ENCODE measurements at places on chromosomes 3 and 15. TPM values are rescaled to one million over a fixed set of nuclear protein-coding genes. Genes with fewer than 3 reads are reported as not detected.
A peak's percentile ranks its signal among the peaks of the same experiment; 100 is the strongest.

Gene CRABP1
- total RNA-seq: 20.5 TPM

Gene PLA2G4E
- total RNA-seq: not detected

- H3K36me3 ChIP-seq: no peaks in the 10 kb centered on the region
- H3K4me1 ChIP-seq: peaks cover 13% of the 10 kb centered on the region
- H3K4me3 ChIP-seq: no peak overlapping the region
- no peaks in the 10 kb centered on the region for H3K27me3 ChIP-seq
- no peak for DNase-seq
- H3K27ac ChIP-seq: peak overlapping the region; percentile 100
Observed at GRCh38 chr15:58770519-58770856, 614 bp upstream of the MINDY2 start.

Gene SYNPR
- 2.3 TPM for total RNA-seq

Gene PLS1
- 14.6 TPM for total RNA-seq

DNA sequence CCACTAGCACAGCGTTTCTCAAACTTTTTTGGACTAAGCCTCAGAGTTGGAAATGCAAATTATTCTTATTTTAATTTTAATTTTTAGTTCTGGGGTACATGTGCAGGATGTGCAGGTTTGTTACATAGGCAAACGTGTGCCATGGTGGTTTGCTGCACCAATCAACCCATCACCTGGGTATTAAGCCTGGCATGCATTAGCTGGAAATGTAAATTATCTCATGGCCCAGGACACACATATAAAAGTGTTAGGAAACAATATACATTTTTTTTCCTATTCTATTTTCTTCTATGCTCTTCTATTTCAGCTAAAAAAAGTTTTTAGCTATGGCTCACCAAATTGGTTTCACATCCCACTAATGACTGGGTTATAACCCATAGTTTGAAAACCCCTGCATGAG, 73.3 kb upstream of the LRIG1 start:
- no peak overlapping the region for H3K4me3 ChIP-seq
- H3K4me1 ChIP-seq: peaks cover 9% of the 10 kb centered on the region
- DNase-seq: no peak
- no peak overlapping the region for H3K27ac ChIP-seq
- no peaks in the 10 kb centered on the region for H3K36me3 ChIP-seq
- peaks cover 15% of the 10 kb centered on the region for H3K27me3 ChIP-seq

DNA sequence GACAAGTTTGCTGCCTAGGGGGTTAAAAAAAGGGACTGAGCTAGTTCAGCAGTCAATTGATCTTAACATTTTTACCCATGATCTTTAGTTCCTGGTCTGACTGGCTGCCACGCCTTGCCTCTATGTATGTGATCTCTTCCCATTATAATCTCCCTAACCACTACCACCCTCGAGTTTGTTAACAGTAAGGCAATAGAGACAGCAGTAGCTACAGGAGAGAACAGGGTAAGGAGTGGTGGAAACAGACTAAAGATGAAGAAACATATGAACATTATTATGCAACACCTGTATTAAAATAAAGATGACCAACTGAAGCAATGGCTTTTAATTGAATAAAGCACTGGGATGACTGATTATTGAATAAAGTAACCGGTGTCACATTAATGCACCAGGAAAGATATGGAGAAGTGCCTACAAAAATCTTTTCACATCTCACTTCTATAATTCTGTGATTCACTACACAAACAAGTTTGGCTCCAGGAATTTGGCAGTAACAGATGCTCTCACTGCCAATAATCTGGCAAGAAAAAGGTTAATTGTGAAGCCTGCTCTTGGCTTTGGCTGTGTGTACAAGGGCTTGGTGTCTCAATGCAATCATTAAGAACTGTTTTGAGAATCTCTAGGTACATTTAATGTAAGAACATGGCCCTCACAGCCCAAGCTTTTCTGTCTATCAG, 95.7 kb downstream of the HHLA2 start:
- no peak overlapping the region for H3K4me3 ChIP-seq
- H3K27ac ChIP-seq: no peak overlapping the region
- H3K27me3 ChIP-seq: peaks cover under 1% of the 10 kb centered on the region

Gene C2CD4B
- 2.9 TPM for total RNA-seq

Gene ABCF3
- total RNA-seq: 72.3 TPM

GRCh38 chr15:74653426-74654102, 37.9 kb downstream of the CLK3 start:
- peaks cover 25% of the 10 kb centered on the region for H3K36me3 ChIP-seq
- H3K27ac ChIP-seq: peak overlapping the region; percentile 98
- DNase-seq: no peak

Gene TMC3
- 0.10 TPM for total RNA-seq

DNA sequence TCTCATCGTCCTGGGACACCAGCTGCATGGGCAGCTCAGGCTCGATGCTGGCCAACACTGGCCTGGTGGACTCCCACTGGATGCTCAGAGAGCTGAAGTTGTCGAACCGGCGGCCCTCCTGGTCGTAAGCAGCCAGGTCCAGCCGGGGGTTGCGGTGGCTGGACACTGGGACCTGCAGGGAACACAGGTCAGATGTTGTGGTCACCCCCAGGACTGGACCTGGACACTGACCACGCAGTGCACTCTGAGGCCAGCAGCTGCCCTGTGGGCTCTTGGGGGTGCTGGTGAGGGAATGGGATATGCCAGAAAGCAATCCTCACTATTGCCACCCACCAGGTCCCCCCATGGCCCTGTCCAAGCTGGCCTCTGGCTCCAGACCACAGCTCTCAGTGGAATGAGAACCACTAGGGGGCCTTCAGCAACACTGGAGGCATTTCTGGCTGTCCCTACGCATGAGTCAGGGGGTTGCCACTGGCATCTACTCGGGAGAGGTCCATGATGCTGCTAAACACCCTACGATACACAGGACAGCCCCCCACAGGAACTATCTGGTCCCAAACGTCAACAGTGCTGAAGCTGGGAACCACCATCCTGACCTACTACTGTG, 66.1 kb downstream of the NUP210 start:
- no peak overlapping the region for H3K27ac ChIP-seq
- no peaks in the 10 kb centered on the region for H3K27me3 ChIP-seq
- peaks cover 8% of the 10 kb centered on the region for H3K36me3 ChIP-seq
- no peak for DNase-seq
- H3K4me3 ChIP-seq: no peak overlapping the region
- H3K4me1 ChIP-seq: peaks cover 3% of the 10 kb centered on the region

GRCh38 chr3:69999140-70000027, at the start of gene SAMMSON:
SAMMSON (plus strand) TSS chr3:69999733.
- no peaks in the 10 kb centered on the region for H3K36me3 ChIP-seq
- no peak within 1 kb of the TSS for H3K4me3 ChIP-seq
- H3K4me1 ChIP-seq: peaks cover 36% of the 10 kb centered on the region
- DNase-seq: no peak
- H3K27me3 ChIP-seq: no peaks in the 10 kb centered on the region
- H3K27ac ChIP-seq: no peak within 1 kb of the TSS

Gene GTF2E1
- total RNA-seq: 26.9 TPM

GRCh38 chr3:139541532-139542288, 2.2 kb upstream of the RBP1 start:
- peaks cover 48% of the 10 kb centered on the region for H3K4me1 ChIP-seq
- no peak for DNase-seq
- no peaks in the 10 kb centered on the region for H3K27me3 ChIP-seq
- H3K36me3 ChIP-seq: peaks cover 7% of the 10 kb centered on the region

Gene NCBP2
- 61.1 TPM for total RNA-seq

GRCh38 chr3:13113346-13114330, 40.4 kb upstream of the IQSEC1 start:
- DNase-seq: no peak
- peaks cover 3% of the 10 kb centered on the region for H3K27me3 ChIP-seq
- H3K36me3 ChIP-seq: no peaks in the 10 kb centered on the region
- H3K4me3 ChIP-seq: no peak overlapping the region

- H3K4me3 ChIP-seq: no peak overlapping the region
- no peak overlapping the region for H3K27ac ChIP-seq
- no peaks in the 10 kb centered on the region for H3K27me3 ChIP-seq
- DNase-seq: no peak
Observed at GRCh38 chr3:180808823-180809575, 103.5 kb upstream of the FXR1 start.

- H3K4me1 ChIP-seq: no peaks in the 10 kb centered on the region
- DNase-seq: no peak
- H3K27ac ChIP-seq: no peak overlapping the region
- H3K36me3 ChIP-seq: no peaks in the 10 kb centered on the region
- no peak overlapping the region for H3K4me3 ChIP-seq
Observed at GRCh38 chr3:567488-568185, 371.1 kb downstream of the CHL1 start.

- H3K27ac ChIP-seq: no peak overlapping the region
- H3K36me3 ChIP-seq: no peaks in the 10 kb centered on the region
- H3K4me3 ChIP-seq: no peak overlapping the region
- no peaks in the 10 kb centered on the region for H3K4me1 ChIP-seq
Observed at GRCh38 chr3:56291244-56291680, 177.0 kb downstream of the ERC2 start.

GRCh38 chr3:126931806-126932187, 51.1 kb upstream of the PLXNA1 start:
- no peak overlapping the region for H3K4me3 ChIP-seq
- peaks cover 41% of the 10 kb centered on the region for H3K27me3 ChIP-seq
- peaks cover 28% of the 10 kb centered on the region for H3K4me1 ChIP-seq
- no peak overlapping the region for H3K27ac ChIP-seq
- DNase-seq: no peak
- H3K36me3 ChIP-seq: no peaks in the 10 kb centered on the region

DNA sequence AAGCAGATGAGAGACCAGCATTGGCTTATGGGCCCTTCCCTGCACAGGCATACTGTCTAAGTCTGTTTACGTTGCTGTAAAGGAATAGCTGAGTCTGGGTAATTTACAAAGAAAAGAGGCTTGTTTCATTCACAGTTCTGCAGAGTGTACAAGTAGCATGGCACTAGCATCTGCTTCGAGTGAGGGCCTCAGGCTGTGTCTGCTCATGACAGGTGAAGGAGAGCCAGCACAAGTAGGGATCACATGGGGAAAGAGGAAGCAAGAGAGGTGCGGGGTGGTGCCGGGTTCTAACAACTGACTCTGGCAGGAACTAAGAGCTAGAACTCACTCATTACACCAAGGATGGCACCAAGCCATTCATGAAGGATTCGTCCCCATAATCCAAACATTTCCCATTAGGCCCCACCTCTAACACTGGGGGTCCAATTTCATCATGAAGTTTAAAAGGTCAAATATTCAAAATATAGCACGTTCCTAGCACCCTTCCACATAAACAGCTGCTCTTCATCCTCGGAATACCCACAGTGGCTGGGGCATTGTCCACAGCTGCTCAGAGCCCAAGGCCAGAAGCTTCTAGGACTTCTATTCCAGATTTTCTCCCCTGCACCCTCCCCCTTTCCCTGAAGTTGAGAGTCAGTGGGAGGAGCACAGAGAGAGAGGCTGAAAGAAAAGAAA, 5.6 kb downstream of the RTP3 start:
- H3K27me3 ChIP-seq: peaks cover 4% of the 10 kb centered on the region
- H3K36me3 ChIP-seq: no peaks in the 10 kb centered on the region
- no peak overlapping the region for H3K4me3 ChIP-seq
- no peak overlapping the region for H3K27ac ChIP-seq
- peaks cover 20% of the 10 kb centered on the region for H3K4me1 ChIP-seq
- DNase-seq: peak; percentile 48

GRCh38 chr3:151593928-151594327, 133.1 kb upstream of the IGSF10 start:
- H3K4me1 ChIP-seq: peaks cover 5% of the 10 kb centered on the region
- H3K27ac ChIP-seq: no peak overlapping the region

Gene MB21D2
- total RNA-seq: 23.1 TPM

DNA sequence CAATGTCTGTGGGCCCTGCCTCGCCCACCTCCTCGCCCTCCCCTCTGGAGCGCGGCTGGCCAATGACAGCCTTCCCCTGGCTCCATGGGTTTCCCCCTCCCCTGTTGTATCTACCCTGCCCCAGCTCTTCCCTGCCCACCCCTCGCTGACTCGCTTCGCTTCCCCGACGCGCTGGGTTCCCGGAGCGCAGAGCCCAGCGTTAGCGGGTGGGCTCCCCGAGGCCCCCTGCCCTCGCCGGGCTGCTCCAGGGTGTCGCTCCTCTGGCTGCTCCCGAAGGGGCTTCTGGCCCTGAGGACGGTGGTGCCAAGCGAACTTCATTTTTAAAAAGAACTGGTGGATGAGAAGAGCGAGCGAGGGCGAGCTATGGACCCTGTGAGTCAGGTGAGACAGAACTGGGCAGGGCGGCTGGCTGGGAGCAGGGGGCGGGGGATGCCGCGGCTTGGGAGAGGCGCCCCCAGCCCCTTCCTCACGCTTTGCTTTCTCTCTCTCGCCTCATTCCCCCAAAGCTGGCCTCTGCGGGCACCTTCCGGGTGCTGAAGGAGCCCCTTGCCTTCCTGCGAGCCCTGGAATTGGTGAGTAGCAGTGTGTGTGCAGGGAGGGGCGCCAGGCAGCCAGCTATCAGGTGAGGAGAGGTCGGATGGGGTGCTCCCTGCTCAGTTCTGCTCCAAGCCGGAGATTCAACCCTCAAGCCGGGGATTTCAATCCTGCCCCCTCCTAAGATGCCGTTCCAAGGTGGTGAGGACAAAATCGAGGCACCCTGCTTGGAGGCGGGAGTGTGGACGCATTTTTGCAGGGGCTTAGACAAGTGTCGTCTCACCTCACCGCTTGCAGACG, at the start of gene SYNPR:
TSS of gene SYNPR (plus strand) at position 138 of the 834 bp plus-strand sequence.
- peaks cover 8% of the 10 kb centered on the region for H3K4me1 ChIP-seq
- no peak for DNase-seq
- H3K27me3 ChIP-seq: peaks cover 80% of the 10 kb centered on the region
- H3K4me3 ChIP-seq: peak within 1 kb of the TSS; percentile 86
- no peak within 1 kb of the TSS for H3K27ac ChIP-seq

Gene SCG5
- total RNA-seq: 127 TPM

DNA sequence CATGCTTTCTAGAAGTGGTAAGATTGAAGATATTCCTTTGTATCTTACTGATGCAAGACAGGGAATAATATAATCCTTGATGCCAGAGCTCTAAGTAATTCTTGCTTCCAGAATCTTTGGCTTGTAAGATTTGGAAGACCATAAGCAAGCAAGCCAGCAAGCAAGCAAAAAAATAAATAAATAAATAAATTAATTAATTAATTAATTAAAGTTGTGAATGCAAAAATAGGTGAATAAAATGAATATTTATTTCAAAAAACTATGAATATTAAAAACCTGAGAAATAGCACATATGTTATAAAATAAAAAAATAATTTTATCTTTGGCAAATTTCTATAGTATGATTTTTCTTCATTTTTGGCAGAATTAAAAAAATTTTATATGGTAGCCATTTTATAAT, 750.2 kb upstream of the ARRDC4 start:
- no peak for DNase-seq
- H3K4me1 ChIP-seq: no peaks in the 10 kb centered on the region
- H3K36me3 ChIP-seq: no peaks in the 10 kb centered on the region
- H3K27me3 ChIP-seq: no peaks in the 10 kb centered on the region

- H3K27me3 ChIP-seq: no peaks in the 10 kb centered on the region
- no peak overlapping the region for H3K27ac ChIP-seq
- peaks cover 25% of the 10 kb centered on the region for H3K36me3 ChIP-seq
Observed at GRCh38 chr3:191379446-191379845, 49.1 kb upstream of the UTS2B start.

DNA sequence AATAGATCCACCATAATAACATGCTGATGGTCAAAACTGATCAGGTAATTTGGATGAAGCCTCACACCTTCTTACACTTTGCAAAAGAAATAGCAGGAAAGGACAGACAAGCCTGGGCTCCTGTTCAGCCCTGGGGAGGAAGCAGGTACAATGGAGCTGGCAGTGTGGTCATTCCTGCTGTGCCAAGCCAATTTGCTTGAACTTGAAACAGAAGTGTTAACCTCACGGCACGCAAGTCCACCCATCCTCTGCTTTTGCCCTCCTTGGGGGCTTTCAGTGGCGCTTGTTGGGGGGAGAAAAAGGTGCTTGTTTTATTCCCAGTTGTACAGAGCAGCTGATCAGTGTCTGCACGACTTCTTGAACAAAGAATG, 36.8 kb upstream of the RFTN1 start:
- peak overlapping the region; percentile 42 for H3K4me3 ChIP-seq
- DNase-seq: no peak

All from type B pancreatic cell (in vitro differentiated cells).